NCI-H2081 (cell line): ENCODE measurements at places on chromosomes 3 and 15.

- DNase-seq = no peak
Observed at GRCh38 chr3:89245612-89246011, 138.2 kb downstream of the EPHA3 start.

DNA sequence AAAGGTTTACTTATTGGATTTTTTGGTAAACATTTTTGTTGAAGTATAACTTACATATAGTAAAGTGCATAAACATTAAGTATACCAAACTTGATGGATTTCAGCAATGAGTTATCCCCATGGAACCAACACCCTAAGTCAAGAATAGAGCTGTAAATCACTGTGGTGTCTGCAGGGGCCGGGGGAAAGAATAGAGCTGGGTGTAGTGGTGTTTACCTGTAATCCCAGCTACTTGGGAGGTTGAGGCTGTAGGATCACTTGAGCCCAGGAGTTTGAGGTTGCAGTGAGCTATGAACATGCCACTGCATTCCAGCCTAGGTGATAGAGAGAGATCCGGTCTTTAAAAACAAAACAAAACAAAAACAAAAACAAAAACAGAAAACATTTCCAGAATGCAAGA lies 13.3 kb upstream of the FEM1B start:
- DNase-seq = no peak

DNA sequence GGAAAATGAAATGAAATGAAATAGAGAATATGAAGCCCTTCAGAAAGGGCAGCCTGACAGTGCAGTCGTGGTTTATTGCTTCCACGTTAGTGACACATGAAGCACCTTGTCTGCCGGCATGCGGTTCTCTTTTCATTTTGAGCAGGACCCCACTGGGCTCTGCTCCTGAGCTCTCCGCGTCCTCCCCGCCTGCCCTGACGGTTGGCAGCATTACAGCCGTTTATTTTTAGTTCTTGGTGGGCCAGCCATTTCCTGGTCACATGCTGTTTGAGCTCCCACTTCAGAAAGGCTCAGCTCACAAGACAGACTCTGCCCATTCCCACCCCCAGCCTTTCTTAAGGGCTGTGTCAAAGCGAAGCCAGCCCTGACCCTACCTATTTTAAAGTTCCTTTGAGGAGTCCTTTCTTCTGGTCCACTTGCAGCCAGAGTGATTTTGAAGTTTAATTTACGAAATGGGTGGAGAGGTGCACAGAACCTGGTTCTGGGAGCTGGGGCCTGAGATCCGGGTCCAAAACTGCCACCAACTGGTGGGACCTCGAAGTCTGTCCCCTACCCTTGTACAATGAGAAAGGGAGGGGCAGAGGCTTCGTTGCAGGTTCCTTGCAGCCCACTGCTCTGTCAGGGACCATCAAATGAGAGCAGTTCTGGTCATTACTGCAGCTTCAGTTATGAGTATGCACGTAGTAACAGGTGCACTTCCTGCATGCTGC lies 60.1 kb downstream of the MGLL start:
- peak; percentile 62 for DNase-seq

GRCh38 chr15:56837273-56837672 lies 81.2 kb upstream of the TCF12 start:
- DNase-seq = no peak

GRCh38 chr3:169846458-169847193 lies 23.1 kb downstream of the LRRC31 start:
- DNase-seq = no peak

- no peak for DNase-seq
Observed at GRCh38 chr3:55119268-55119667, 191.4 kb upstream of the LRTM1 start.

DNA sequence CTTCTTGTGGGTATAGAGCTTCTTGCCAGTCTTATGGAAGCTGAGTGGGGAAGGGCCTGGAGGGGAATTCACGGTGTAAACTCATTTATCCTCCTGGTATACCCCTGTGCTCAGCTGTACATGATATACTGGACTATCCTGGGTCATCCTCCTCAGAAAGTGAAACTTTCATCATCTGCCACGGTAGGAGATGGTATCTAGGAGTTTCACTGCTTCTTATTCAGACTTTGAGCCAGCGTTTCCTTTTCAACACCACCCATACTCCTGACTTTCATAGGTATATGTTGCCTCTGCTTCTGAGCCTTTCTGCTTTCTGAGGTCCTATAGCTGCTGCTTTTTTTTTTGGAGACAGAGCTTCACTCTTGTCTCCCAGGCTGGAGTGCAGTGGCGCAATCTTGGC lies 15.6 kb downstream of the SENP5 start:
- no peak for DNase-seq

GRCh38 chr3:4983739-4984510 lies 4.7 kb downstream of the BHLHE40 start:
- no peak for DNase-seq

- DNase-seq = no peak
Observed at GRCh38 chr3:129207479-129207878, 23.8 kb upstream of the CNBP start.

- DNase-seq = no peak
Observed at GRCh38 chr3:81339040-81339845, 422.2 kb downstream of the GBE1 start.

- peak; percentile 58 for DNase-seq
Observed at GRCh38 chr15:36609793-36610192, 30.4 kb downstream of the CDIN1 start.

GRCh38 chr3:124281453-124282316 lies 289.8 kb upstream of the ROPN1 start:
- peak; percentile 58 for DNase-seq

GRCh38 chr15:95596496-95596895 lies 734.0 kb upstream of the NR2F2 start:
- DNase-seq = no peak

GRCh38 chr15:89494031-89494430 lies 2.4 kb downstream of the RHCG start:
- no peak for DNase-seq

- DNase-seq = peak; percentile 71
Observed at GRCh38 chr3:50616003-50616769, 765 bp upstream of the MAPKAPK3 start.

DNA sequence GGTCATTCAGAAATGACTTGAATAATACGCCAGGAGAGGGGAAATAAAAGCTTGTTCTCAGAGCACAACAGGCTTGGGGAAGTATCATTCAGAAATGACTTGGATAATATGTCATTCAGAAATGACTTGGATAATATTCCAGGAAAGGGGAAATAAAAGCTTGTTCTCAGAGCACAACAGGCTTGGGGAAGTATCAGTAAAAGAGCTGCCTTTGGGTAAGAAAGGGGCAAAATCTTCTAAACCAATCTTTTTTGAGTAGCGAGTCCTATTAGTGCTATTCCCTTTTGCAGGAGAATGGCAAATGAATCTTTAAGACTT lies 20.9 kb downstream of the GABRR3 start:
- no peak for DNase-seq

DNA sequence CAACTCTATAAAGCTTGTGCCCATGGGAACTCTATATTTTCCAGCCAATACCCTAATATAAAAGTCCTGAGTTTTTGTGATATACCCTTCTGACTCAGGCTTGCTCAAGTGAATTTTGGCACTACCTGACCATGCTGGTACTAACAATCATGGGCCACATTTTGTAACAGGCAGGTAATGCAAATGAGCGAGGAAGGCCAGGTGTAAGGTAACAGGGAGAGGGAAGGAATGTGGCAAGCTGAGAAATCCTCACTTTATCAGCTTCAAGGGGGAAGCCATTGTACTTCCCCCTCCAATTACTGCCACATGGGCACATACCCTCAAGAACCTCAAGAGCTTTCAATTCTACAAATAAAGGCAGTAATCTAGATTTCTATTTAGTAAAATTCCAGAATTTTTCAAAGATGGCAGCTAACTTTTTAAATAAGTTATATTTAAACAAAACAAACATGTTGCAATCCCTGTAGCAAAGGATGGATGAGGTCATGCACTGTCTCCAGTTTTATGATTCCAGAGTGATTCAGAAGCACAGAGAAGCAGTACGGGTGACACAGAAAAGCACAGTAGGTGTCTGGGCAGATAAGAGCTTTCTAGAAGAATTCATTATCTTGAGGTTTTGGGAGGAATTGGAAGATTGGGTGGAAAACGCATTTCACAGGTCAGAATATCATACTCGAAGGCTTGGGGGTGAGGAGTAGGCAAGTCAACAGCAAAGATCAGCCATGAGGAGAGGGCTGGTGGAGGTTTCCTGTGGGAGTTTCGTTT lies 87.6 kb downstream of the FOXP1 start:
- no peak for DNase-seq

GRCh38 chr15:55589287-55589686 lies 1.1 kb upstream of the PYGO1 start:
- no peak for DNase-seq

GRCh38 chr3:138206196-138206595 lies 19.1 kb downstream of the ARMC8 start:
- no peak for DNase-seq

DNA sequence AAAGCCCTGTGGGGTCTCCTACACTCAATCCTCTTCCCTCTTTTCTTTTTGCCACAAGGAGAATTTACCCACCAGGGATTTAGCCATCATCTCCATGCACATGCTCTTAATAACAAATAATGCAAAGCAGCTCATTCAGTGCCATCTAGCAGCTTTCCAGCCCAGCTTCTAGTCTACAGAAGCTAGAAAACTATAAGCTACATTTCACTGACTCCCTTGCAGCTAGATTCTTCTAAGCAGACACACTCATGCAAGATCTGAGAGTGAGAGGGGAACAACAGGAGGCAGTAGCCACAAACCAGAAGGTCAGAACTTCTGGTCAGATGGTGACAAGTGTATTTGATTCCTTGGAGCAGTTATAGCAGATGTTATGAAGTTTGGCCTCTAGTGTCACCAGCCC lies 25.5 kb downstream of the OSBPL10 start:
- DNase-seq = no peak

- DNase-seq = no peak
Observed at GRCh38 chr3:34296796-34297195, 498.4 kb downstream of the PDCD6IP start.

DNA sequence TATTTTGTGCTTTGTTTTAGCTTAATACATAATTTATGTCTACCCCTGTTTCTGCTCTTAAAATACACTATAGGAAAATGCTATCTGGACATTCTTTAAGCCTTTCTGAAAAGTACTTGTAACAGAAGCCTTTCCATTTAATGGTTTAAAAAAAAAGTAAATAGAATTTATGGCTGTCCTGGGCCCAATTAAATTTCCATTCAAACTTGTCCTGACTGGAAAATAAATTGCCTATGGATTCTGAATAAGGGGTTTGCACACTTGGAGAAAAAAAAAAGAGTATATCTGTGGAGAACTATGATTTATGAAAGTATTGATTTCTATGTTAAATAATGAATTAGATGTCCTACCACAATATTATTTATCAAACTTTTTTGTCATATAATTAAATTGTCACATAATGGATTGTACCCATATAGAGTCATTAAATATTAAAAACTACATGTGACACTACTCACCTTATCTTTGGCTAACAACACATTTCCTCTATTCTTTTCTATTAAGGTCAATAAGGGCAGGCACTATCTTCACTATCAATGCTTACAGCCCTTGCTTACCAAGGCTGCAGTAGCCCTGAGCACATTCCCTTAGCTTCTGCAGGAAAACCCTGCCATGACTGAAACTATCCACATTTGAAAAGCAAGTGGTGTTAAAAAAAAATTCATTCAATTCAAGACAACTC lies 396.1 kb upstream of the ROBO2 start:
- no peak for DNase-seq

GRCh38 chr3:52408466-52408865 lies 36.4 kb downstream of the SEMA3G start:
- no peak for DNase-seq

- no peak for DNase-seq
Observed at GRCh38 chr3:189267981-189268613, 96.3 kb downstream of the TPRG1 start.

DNA sequence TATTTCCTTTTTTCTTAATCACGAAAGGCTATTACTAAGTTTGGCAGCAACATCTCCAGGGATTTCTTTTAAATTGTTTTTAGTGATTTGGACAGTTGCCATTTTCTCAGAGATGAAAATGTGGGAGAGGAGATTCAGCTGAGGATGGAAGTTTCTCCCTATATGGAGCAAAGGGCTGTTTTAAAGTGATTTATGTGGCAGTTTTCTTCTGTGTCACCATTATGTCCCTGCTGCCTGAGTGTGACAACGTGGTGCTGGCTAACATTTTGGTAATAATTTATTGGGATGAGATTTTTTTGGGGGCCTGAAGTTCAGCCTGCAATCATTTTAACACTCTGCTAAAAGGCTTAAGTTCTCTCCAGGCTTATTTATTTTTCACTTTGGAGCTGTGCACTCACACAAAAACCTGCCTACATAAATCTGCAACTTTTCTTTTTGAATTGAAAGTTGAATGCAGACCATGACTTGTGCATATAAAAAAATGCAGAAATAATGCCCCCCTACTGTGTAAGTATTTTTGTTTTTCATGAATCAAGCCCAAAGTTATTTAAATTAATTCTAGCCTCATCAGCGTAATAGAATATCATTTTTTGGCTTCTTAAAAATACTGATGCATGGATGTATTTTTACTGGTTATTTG lies 210.9 kb downstream of the ZIC1 start:
- no peak for DNase-seq

DNA sequence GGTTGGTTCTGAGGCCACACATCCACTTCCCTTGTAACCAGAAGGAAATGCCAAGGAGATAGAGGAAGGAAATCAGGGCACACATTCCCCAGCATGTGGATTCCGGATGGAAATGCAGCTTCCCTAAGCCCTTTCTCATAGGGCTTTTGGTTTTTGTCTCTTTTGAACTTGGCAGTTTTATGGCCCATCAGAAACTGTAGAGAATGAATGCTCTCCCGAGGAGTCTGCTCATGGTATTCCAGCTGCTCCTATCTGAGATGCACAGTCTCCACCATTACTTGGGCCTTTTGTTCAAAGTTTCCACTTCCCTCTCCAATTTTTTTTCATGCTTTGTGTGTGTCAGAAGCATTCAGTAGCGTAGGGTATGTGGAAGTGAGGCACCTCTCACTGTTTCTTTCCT lies 21.2 kb downstream of the XYLB start:
- no peak for DNase-seq

DNA sequence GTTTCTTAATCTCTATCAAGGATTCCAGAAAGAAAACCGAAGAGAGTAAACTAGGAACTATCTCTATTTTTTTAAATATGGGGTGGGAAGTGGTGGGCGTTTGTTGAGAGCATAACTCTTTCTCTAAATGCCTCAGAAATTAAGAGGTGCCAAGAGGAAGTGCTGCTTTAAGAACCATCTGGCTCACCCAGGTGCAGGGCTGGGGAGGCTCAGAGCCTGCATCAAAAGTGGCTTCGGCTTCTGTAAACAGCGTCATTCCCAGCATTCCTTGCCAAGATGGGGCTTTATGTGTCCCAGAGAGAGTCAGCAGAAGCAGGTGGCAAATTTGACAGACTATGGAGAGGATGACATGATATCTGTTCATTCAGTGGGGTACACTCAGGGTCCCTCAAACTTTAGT lies 123.3 kb upstream of the BFSP2 start:
- peak; percentile 17 for DNase-seq

DNA sequence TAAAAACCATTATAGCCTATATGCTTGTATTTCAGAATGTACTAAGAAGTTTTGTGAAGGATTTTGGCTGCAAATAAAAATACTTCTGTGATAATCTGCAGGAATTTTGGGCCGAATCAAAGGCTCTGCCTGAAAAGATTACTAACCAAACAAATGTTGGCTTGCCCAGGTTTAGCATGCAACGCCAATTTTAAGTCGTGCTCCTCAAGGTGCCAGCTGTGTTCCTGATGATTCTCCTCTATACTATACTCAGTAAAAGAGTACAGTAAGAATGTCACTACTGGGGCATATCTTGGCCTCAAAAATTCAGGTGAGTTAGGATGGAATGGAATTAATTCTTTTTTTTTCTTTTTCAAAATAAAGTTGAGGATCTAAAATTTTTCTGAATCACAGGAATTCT lies 150.8 kb upstream of the TSPAN3 start:
- DNase-seq = no peak
